ENCODE measurements at places on chromosomes 2 and 18. TPM values are rescaled to one million over a fixed set of nuclear protein-coding genes. Genes with fewer than 3 reads are reported as not detected.
A peak's percentile ranks its signal among the peaks of the same experiment; 100 is the strongest.

DNA sequence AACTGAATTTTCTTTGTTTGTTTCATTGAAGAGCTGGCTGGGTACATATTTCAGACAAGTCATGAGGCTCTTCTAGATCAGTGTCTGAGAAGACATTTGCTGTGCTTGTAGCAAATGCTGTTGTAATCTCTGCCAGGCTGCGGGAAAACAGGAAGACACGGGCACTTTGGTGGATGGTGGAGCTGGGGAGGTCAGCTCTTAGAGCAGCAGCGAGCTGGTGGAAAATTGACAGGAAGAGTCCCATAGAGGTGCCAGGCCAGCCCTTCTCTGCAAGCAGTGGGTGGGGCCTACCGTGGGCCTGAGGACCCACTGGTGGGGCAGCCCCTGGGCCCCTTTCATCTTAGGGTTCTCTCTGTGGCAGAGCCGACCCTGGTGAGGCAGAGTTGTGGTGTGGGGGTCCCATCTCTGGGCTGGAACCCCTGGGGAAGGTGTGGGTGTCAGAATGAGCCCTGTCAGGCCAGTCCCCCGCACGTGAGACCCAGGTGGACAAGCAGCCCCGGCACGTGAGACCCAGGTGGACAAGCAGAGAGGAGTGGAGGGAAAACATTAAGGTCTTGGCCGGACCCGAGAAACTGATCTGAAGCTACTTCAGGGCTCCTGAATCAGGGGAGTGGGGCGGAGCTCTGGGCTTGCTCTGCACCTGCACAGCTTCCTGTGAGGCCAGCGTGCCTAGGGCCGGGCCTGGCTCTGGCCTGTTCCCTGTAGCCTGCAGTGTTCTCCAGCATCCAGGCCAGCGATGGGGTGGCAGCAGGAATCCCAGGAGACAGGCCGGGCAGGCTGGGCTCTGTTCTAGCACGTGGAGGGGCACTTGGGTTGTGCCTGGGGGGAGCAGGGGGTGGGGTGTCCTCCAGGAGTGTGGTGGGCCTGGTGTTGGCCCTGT is 273.5 kb upstream of the HDAC4 start:
- DNase-seq = peak; percentile 35

DNA sequence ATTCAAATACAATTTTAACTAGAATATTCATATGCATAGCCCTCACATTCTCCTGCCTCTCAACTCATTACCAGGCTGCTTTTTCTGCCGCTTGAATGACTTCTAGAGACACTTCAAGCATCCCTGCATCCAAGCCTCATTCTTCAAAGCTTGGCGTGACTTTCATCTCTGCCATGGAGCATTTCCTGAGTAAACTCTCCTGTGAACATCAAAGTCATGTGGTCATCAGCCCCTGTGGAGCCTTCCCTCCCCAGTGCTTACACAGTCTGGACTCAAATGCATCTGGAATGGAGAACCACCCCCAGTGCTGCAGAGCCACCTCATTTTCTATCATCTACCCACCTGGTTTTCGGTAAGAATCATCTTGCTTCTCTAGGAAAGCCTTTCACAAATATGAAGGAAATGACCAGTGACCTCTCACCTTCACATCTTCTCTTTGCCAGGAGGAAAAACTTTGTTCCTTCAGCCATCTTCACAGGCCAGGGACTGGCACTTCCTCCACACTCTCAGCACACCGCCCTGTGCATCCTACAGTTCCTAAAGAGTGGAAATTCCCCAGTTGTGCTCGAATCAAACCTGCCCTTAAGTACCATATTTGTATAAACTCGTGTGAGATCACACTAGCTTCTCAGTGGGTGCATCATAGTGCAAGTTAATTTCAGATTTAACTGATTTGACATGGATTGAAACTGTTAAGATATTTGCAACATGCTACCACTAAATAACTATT is 116.4 kb downstream of the COL6A3 start:
- DNase-seq = no peak

Gene NYAP2
- total RNA-seq = under 0.01 TPM

- peak; percentile 69 for DNase-seq
These were observed 40.4 kb downstream of the FTCDNL1 start for GRCh38 chr2:199810422-199811171.

- DNase-seq = no peak
These were observed 52.3 kb downstream of the INPP4A start for GRCh38 chr2:98496750-98497493.

DNA sequence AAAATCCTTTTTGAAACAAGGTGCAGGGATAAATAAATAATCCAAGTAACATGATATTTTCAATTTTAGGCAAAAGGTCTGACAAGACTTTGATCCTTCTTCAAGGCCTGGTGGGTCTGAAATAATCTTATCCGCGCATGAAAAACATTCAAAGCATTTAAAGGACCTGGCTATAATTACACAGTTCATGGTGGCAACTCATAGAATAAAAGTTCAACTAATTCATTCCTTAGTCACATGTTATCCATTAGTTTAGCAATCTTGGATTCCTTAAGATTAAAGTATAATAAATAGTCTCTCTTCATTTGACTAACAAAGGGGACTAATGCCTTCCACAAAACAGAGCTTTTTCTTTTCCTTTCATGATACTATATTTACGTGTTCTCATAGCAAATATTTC is 21.0 kb upstream of the SLC38A11 start:
- no peak for DNase-seq

Gene TMEM237
- total RNA-seq = 43.6 TPM

Gene CNGA3
- 0.29 TPM for total RNA-seq
